ENCODE measurements at places on chromosomes 16 and 17. TPM values are rescaled to one million over a fixed set of nuclear protein-coding genes. Genes with fewer than 3 reads are reported as not detected.

TAT gene
- 1.3 TPM for total RNA-seq

KRTAP3-2 gene
- total RNA-seq = not detected

UBE2I gene
- 145 TPM for total RNA-seq

ZPBP2 gene
- not detected for total RNA-seq

PIPOX gene
- 1.5 TPM for total RNA-seq

MT4 gene
- not detected for total RNA-seq

CNTNAP4 gene
- total RNA-seq = not detected

- no peak for DNase-seq
These were observed 13.4 kb upstream of the ATP5MC1 start for GRCh38 chr17:48878920-48879898.

DNA sequence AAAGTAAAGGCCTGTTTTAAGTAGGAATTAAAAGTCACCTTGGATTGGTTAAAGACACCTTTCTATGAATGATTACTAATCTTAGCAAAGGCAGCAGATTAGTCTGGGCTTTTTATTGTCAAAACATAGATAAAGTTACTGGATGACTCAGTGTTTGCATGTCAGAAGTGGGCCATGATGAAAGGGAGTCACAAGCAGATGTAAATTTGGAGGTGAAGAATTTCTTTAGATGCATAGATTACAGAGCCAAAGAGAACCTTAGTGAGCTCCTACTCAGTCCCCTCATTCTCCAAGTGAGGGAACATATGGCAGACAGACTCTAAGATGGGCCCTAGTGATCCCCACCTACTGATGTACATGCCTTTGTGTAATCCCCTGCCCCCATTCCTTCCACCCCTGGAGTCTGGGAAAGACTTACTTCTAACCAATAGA, 124.5 kb downstream of the HS3ST3A1 start:
- no peak for DNase-seq

GRCh38 chr17:29959658-29960337, 18.4 kb downstream of the EFCAB5 start:
- DNase-seq = no peak

DNA sequence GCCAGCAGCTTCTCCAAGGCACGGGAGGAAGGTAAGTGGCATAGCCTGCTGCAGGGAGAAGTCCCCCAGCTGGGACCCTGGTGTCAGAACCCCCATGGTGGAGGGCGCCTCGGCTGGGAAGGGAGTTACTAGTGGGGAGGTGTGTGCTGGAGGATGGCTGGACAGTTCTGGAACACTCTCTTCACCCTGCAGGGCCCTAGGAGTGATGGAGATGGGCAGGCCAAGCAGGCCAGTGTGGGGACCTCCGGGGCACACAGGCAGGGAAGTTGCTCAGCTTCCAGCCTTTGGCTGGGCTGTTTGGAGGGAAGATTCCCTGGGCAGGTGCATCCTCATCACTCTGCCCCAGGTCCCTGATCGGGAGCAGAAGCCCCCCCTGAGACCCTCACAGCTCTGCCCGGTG, 696 bp downstream of the C17orf99 start:
- no peak for DNase-seq

GRCh38 chr17:20189979-20190378, 180.8 kb downstream of the SPECC1 start:
- no peak for DNase-seq

DNA sequence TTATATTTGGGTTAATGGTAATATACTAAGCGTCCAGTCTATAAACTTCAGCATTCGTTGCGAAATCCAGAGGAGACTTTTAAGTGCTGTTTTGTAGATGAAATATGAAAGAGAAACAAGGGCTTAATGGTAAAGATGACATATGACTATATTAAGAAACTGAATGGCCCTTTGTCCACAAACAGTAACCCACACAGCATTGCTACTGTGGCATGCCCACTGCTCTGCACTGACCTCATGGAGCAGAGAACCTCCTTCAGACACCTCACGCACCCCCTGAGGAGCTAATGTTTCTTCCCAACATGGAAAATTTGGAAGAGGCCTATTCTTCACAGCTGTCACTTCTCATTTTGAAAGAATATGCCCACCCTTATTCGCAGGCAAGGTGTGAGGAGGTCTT, 26.7 kb downstream of the ASPA start:
- DNase-seq = no peak

- DNase-seq = peak; percentile 93
These were observed 45.0 kb downstream of the B9D1 start for GRCh38 chr17:19317359-19318095.

DNA sequence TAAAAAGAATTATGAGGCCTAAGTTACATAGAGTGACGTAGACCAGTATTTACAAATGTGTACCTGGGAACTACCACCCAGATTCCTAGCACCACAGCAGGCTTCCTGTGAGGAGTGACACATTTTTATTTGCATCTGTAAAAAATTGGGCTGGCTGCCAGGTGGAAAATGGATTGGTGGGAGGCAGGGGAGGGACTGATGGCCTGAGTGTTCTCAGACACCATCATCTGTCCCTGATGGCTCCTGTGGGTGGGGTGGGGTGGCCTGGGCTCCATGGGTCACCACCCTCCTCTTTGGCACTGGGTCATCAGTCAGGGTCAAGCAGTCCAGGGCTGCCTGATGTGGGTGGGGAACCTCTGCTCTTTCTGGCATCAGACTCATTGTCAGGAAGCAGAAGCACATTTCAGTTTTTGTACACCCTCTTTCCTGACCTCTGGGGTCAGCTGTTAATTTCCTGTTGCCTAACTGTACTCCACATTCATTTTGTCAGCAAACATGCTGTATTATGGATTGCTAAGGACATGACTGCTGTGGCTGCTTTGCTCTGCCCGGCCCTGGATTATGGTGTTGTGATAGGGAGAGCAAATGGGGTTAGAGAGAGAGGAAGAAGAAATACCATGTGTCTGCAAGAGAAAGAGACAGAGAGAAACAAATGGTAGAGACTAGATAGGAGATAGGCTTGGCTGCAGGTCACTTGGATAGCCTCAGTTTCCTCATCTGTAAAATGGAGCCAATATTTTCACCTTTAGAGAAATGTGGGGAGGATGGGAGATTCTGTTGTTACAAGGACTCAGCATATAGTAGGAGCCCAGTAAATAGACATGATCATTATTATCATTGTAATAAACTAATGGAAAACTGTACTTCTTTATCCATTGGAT, 11.6 kb upstream of the MFAP4 start:
- DNase-seq = no peak

- peak; percentile 21 for DNase-seq
These were observed 338.5 kb downstream of the PMP22 start for GRCh38 chr17:14926526-14927122.

DNA sequence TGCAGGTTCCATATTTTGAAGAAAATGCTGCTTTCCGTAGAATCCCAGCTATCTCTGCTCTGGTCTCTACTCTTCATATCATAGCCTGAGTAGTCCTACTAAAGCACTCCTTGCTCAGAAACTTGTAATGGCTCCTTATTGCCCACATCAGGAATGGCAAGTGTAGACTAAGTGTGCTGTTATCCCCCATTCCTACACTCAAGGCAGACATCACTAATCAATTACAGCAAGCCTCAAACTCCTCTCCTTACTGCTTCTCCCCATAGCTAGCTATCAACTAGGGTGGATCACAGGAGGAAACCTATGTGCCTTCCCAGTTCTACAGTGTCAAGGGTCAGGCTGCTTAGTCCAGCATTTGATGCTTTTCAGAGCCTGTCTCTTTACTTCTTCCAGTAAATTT, 163.4 kb downstream of the HAPSTR1 start:
- DNase-seq = no peak

- DNase-seq = no peak
These were observed 94.7 kb downstream of the SEC14L1 start for GRCh38 chr17:77235370-77235941.

DNA sequence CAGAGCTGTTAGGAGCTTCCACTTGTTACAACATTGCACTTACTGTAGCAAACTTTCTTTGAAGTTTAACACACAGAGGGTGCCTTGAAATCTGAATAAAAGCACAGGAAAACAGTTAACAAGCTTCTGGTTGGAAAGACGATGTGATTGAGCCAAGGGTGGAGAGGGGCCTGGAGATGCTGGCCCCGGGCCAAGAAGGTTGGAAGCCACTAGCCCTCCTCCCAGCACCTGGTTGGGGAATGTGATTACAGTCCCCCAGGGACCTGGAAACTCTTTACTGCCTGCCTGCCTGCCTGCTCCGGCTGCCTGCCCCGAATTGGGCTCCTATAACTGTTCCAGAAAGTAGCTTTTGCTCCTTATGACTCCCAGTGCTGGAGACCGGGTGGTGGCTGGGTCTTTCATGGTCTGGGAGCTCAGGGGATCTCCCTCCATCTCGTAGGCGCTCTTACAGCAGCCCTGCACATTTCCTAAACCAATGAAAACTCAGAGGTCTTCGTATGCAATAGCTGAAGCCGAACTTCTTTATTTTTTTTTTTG, 48.0 kb upstream of the ZFHX3 start:
- DNase-seq = no peak

GRCh38 chr17:75950421-75950820, 9.6 kb upstream of the FBF1 start:
- DNase-seq = no peak

DNA sequence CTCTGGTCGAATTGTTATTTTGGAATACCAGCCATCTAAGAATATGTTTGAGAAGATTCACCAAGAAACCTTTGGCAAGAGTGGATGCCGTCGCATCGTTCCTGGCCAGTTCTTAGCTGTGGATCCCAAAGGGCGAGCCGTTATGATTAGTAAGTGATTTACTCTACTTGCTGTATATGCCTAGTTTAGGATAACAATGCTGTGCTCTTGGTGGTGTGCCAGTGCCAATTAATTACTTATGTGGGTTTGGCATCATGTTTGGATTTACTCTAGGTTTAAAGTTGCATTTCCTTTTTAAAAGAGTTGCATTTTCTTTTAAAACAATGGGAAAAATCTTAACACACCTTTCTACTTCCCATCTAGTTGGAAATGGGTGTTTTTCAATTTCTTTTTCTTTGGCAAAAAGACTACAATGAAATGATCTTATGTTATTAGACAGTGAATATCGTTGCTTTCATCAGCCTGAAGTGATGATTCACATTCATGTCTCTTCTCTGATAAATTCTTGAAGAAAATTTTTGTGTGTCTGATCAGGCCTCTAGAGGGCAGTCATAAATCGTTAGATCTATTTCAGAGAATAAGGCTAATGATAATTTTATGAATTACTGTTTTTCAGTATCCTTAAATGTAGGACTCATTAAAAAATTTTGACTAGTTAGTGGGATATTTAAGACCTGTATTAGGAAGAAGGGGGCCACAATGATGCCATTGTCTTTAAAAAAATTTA, 5.6 kb downstream of the SF3B3 start:
- DNase-seq = no peak

DNA sequence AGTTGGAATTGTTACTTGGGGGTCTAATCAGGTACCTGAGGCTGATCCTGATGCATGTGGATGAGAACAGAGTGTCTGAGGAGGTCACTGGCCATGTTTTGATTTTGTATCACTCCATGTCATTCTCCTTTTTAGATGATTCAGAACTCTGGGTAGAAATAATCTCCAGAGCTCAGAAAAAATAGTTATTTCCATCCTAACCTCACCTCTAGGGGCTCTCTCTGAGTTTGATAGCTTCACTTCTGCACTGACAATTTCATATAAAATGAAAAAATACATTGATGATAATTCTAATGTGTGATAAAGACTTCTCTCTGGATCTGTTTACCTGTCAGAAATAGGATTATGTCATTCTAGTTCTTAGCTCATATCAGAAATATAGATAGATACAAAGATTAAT, 6.2 kb upstream of the KRT12 start:
- DNase-seq = no peak

DNA sequence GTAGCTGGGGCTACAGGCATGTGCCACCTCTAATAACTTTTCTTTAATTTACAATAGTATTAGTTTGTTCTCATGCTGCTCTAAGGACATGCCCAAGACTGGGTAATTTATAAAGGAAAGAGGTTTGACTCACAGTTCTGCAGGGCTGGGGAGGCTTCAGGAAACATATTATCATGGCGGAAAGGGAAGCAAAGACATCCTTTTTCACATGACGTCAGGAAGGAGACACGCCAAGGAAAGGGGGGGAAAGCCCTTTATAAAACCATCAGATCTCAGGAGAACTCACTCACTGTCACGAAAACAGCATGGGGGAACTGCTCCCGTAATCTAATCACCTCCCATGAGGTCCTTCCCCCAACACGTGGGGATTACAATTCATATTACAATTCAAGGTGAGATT, 18.3 kb downstream of the IL4R start:
- DNase-seq = no peak

DNA sequence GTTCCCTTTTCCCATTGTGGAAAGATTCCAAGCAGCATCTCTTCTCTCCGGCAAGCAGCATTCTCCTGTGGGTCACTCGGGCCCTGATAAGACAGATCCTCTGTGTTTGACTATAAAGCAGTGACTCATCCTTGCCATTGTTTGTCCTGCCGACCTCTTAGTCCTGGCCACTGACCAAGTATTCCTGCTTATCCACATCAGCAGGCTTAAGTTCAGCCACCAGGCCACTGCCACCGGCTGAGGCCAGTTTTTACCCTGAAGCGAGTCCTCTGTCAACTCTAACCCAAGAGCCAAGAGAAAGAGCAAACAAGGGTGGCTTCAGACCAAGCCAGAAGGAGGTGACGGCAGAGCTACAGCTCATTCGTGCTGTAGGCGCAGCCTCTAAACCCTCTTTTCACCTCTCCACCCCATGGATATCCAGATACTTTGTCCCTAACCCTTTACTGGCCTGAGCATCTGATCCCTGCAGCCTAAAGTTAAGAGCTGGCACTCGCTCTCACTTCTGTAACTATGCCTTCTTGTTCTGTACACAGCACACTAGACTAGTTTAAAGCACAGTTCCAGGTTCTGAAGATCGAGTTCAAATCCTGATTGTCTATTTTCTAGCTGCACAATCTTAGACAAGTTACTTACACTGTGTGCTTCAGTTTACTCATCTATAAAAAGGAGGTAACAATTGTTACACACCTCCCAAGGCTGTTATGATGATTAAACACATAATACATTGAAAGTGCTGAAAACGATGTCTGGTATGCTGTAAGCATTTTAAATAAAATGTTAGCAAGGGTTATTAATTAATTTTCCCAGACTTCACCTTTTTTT, 31.0 kb downstream of the SOX9 start:
- no peak for DNase-seq

DNA sequence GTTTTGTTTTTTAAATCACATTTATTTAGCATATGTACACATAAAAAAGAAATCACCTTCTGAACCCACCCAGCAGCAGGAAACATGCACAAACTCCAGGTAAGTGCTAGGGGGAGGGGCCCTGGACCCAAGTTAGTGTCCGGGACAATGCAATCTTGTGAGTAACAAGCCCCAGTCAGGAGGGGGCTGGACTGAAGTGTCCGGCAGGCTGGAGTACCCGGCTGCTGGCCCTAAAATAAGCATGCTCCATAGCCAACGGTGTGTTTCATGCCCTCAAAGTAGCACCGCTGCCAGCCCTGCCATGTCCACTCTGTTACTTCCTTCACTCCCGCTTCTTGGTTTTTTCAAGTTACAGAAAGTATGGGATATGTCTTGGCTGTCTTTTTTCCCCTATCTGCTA, 102.1 kb downstream of the SPAG9 start:
- DNase-seq = no peak

DNA sequence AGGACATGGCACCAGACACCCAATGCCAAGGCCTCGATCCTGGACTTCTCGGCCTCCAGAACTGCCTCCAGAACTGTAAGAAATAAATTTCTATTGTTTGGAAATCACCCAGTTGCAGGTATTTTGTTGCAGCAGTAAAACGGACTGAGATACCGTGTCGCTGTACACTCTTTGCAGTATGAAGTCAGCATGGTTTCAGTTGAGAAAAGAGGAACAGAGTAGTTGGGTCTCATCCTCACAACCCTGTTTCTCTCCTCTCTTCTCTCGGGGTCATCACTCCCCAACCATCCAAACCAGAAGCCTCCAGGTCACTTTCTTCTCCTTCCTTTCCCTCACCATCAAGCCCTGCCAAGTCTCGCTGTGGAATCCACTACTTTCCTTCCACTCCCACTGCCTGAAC, 77.8 kb downstream of the ADCY9 start:
- no peak for DNase-seq
